ENCODE measurements at places on chromosomes 7 and 10.

- no peak for DNase-seq
Observed at GRCh38 chr7:148930335-148930734, 46.2 kb upstream of the EZH2 start.

DNA sequence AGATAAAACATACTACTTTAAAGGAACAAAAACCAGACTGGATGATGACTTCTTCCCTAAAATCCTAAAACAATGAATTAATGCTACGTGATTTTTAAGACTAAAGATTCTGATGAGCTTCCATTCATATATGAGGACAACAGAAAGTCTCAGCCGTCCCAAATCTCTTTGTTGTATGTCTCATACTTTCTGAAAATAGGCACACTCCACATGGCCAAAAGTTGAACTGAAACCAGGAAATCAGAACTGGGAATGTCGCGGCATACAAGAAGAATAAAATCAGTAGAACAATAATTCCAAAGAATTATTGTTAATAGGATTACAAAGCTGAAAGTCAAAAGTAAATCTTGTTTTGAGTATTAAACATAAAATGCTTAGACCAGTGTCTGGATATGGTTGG is 195.4 kb upstream of the GHITM start:
- no peak for DNase-seq

DNA sequence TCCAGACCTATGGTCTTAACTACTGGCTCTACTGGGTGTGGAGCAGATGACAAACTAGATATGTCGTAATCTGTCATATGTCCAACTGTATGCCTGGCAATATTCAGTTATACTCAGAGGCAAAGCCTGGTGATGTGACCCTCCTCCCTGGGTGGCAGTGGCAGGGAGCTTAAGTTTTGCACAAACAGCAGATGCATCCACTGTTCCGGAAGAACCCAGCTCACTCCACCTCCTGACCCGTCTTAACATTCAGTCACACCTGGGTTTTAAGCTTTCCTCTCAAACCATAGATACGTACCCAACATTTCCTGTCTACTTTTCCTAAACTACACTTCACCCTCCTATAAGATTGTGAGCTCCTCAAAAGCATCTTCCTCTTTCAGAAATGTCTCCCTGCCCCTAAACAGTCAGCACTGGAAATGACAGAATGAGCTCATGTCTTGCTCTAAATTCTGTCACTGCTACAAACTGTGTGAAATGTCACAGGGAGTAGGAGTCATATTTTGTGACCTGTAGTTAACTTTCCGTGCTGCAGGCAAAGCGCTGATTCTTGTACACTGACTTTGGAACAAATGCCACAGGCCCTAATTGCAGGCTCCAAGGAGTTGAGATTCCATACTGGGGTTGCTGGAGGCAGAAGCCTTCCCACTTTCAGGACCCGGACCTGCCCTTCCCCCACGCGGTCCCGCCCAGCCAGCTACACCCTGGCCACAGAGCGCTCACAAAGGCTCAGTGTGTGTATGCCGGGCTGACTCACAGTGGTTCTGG is 23.9 kb downstream of the SCD start:
- no peak for DNase-seq

DNA sequence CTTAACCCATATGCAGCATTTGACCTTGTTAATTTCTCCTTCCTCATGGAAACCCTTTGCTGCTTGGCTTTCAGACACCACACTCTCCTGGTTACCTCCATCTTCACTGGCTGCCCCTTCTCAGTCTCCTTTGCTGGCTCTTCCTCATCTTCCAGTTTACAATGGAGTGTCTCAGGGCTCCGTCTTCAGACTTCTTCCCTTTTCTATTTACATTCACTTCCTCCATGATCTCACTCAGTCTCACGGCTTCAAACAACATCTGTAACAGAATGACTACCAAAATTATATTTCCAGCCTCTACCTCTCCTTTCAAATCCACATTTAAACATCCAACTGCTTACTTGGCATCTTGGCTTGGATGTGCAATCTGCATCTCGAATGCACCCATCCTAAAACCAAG is 140.4 kb downstream of the DKK1 start:
- no peak for DNase-seq

- no peak for DNase-seq
Observed at GRCh38 chr10:103759100-103759781, 96.1 kb downstream of the SH3PXD2A start.

DNA sequence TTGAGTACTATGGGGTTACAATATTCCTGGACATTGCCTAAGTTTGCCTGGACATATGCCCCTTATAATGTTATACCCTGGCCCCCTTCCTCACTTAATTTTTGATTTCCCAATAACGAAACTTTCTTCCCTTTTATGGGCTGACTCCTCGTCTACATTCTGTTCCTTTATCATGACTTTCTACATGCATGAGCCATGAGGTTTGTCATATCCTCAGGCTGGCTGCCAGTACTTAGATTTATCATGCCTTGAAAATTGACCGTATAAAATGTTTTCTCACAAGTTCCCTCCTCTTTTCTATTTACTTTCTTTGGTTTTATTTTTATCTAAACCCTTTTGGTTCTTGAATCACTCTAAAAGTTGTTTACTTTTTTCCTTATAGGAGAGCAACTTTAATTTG is 4.7 kb downstream of the DNAH11 start:
- DNase-seq, result no peak

DNA sequence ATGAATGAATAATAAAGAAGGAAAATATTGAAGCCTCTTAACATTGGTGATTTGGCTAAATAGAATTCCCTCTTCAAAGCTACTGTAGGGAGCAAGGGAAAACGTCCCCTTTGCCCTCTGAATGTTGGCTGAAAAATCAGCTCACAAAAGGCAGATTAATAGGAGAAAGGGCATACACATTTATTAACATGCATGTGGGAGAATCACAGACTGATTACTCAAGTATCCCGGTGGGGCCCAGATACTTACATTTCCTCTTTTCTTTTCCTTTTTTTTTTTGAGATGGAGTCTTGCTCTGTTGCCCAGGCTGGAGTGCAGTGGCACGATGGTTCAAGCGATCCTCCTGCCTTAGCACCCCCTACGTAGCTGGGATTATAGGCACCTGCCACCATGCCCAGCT is 68.5 kb downstream of the HK1 start:
- DNase-seq, result no peak

- no peak for DNase-seq
Observed at GRCh38 chr10:4315551-4315950, 510.5 kb upstream of the AKR1E2 start.

DNA sequence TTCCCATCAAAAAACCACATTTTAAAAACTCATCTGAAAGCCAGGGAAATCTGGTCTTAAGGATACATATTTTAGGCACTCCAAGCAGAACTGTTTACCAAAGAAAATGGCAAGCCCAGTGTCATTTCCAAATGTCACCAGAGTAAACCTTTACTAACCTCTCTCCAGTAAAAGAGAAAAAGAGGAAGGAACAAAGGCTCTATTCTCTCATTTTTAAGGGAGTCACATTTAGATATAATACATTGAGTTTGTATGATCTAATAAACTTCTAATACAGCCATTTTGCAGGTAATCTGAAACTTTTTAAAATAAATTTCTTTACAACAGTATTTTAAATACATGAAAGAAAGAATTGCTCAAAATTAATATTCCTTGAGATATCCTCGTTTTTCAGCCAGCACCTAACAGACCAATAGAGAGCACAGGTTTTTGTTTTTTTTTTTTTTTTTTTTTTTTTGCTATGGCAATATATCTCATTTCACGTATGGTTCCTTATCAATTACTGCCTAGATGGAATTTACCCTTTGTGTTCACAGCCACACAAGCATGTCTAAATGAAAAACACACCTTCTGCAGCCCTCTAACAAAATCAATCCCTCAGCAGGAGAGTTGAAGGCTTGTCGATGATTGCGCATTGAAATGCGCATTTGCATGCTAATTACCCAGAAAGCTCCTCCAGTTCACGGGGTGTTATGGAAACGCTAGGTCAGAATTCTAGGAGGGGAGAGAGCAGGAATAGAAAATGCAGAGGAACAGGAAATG is 39.8 kb upstream of the MSRB2 start:
- DNase-seq, result no peak

- no peak for DNase-seq
Observed at GRCh38 chr10:78314651-78315050, 281.0 kb downstream of the RPS24 start.

GRCh38 chr7:24574386-24574785 is 1.1 kb downstream of the PALS2 start:
- no peak for DNase-seq

DNA sequence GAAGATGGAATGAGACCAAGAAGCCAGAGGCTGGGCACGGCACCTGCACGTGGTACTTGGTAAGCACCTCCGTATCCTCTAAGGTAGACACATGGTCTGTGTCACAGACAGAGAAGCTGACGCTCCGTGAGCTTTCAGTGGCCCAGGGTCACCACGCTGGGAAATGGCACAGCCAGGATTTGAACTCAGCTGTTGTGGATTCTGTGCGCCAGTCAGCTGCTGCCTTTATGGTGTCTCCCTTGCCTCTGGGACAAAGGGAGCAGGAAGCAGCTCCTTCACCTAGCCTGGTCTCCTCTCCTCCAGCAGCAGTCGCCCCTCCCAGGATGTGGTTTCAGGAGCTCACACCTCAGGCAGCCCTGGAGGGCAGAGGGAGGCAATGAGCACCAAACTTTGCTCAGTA is 110.8 kb downstream of the ARHGAP22 start:
- no peak for DNase-seq

GRCh38 chr7:95916573-95917297 is 144.4 kb downstream of the DYNC1I1 start:
- DNase-seq, result peak; percentile 17

GRCh38 chr7:130380861-130381455 is 664 bp downstream of the CPA1 start:
- no peak for DNase-seq

GRCh38 chr10:129426606-129427005 is 40.4 kb upstream of the MGMT start:
- no peak for DNase-seq

DNA sequence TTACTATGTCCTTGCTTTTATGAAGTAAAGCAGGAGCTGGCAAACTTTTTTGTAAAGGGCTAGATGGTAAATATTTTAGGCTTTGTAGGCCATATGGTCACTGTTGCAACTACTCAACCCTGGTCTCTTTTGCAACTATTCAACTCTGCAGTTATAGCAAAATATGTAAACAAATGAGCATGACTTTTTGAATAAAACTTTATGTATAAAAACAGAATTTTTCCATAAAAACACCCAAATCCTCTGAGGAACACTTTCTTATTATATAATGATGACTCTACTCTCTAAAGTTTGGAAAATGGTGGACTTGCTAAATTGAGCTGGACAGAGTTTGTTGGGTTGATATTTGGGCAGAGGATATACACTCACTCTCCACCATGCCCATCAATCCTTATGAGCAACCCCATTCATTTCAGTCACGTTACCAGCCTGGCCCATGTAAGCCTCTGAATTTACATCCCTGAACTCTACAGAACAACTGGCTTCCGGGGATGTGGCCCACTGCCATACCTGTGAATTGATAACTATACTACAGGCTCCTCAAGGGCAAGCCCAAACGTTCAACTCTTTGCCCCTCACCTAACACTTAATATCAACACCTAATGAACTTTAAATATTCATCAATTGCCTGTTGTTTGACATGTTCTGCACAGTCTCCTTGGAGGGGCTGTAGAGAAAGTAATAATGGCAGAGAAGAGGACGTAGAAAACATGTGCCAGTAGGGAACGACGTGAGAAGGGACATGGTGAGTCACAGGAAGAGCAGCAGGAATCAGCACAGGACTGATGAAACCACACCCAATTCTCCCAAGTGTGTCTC is 37.6 kb downstream of the SGMS1 start:
- no peak for DNase-seq

DNA sequence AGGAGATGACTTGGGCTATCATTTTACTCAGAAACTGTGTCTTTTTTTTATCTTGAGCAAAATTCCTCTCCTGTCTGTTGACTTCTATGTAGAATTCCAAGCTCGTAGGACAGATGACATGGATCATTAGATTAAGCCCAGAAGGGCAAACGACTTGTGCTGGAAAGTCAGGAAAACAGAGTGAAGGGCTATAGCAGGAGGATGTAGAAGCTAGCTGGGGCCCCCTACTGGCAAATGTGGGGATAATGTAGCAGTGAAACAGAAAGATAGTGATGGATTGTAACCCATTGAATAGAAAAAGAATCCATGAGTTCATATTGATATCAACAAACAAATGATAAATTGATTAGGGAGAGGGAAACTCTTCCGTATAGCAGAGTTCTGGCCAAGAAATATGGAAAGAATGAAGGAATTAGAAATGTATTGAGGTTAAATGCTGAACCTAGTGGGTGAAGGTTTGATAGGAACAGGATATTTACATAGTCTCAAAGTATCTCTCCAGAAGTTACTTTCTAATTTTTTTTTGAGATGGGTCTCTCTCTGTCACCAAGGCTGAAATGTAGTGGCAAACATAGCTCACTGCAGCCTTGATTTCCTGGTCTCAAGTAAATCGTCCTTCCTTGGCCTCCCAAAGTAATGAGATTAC is 103.6 kb downstream of the LYZL1 start:
- no peak for DNase-seq

- DNase-seq, result no peak
Observed at GRCh38 chr7:114901771-114902170, 20.1 kb upstream of the MDFIC start.

DNA sequence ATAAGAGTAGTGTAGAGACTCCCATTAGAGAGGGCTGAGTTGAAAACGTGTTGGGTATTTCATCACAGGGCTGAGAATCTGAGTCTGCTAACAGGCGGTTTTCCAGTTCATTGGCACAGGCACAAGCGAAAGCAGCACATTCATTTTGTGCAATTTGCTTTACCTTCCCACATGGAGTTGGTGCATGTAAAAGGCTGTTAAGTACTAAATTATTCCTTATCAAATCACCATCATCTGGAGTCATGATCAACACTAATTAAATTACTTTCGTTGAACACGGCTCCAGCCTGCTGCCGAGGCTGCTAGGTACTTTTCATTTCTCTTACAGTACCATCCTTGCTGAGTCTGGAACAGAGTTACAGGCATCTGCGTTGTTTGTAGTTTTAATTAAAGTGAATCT is 43.8 kb downstream of the ETV1 start:
- DNase-seq, result no peak

GRCh38 chr7:64045301-64046040 is at the start of gene ZNF727:
ZNF727 (plus strand) TSS chr7:64045434; CDS start chr7:64045622, 188 bp downstream.
- peak; percentile 14 for DNase-seq

- DNase-seq, result no peak
Observed at GRCh38 chr10:7400068-7400715, 10.6 kb downstream of the SFMBT2 start.

GRCh38 chr7:16338065-16338464 is 83.3 kb downstream of the CRPPA start:
- no peak for DNase-seq

DNA sequence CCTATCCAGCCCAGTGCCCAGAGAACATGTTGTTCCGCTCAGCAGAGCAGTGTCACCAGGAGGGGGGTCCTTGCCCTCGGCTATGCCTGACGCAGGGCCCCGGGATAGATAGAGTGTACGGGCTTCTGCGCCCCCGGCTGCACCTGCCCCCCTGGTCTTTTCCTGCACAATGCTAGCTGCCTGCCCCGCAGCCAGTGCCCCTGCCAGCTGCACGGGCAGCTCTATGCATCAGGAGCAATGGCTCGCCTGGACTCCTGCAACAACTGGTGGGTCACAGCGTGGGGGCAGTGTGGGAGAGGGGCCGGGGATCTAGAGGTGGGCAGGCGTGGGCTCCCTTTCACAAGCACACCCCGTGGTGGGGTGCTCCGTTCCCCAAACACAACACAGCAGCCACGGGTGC is 31.4 kb upstream of the ZNF862 start:
- DNase-seq, result no peak

- no peak for DNase-seq
Observed at GRCh38 chr10:114874827-114875411, 53.3 kb downstream of the FHIP2A start.

GRCh38 chr10:79044036-79044632 is 24.6 kb upstream of the ZMIZ1 start:
- DNase-seq, result no peak

- DNase-seq, result no peak
Observed at GRCh38 chr7:101924171-101924570, 106.7 kb downstream of the CUX1 start.
